Activated CD8-positive, alpha-beta memory T cell treated with anti-CD3 and anti-CD28 coated beads for 36 hours (primary cell): ENCODE measurements at places on chromosomes 6 and 20. TPM values are rescaled to one million over a fixed set of nuclear protein-coding genes. Genes with fewer than 3 reads are reported as not detected.

UNC5CL gene
- total RNA-seq: 1.0 TPM

TINAG gene
- not detected for total RNA-seq

PROKR2 gene
- not detected for total RNA-seq

PACSIN1 gene
- 0.11 TPM for total RNA-seq

SIRPB2 gene
- not detected for total RNA-seq

OR12D3 gene
- not detected for total RNA-seq

TCP1 gene
- total RNA-seq: 635 TPM

IL17A gene
- total RNA-seq: 0.78 TPM

PRSS35 gene
- total RNA-seq: 0.06 TPM

SRPK1 gene
- total RNA-seq: 138 TPM

CCN6 gene
- not detected for total RNA-seq

RAET1L gene
- not detected for total RNA-seq

ANKRD6 gene
- 4.7 TPM for total RNA-seq

FAM184A gene
- 3.4 TPM for total RNA-seq

SEMG1 gene
- total RNA-seq: not detected

FKBP1C gene
- 1.7 TPM for total RNA-seq

SLC22A2 gene
- not detected for total RNA-seq
